Fibroblast of skin of scalp (primary cell): ENCODE measurements at places on chromosomes 4 and X.
A peak's percentile ranks its signal among the peaks of the same experiment; 100 is the strongest.

- no peak for DNase-seq
Measured at GRCh38 chr4:149690726-149691125, 124.9 kb downstream of the IQCM start.

DNA sequence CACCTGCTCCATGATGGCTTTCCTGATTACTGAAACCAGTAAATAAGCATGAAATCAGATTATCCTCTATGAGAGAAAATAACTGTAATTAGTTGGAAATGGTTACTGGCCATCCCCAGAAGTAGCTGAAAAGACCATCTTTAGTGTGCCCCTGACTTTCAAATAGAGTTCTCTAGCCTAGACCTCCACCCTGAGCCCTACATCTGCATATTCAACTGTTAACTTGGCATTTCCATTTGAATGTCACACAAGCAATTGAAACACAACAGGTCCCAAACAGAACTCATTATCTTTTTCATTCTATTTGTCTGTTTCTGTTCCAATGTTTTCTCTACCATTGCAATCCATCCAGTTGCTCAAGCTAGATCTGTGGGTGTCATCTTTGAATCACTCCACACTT, 952.3 kb downstream of the RPA4 start:
- no peak for DNase-seq

GRCh38 chr4:1576304-1576960, 107.7 kb downstream of the FAM53A start:
- no peak for DNase-seq

DNA sequence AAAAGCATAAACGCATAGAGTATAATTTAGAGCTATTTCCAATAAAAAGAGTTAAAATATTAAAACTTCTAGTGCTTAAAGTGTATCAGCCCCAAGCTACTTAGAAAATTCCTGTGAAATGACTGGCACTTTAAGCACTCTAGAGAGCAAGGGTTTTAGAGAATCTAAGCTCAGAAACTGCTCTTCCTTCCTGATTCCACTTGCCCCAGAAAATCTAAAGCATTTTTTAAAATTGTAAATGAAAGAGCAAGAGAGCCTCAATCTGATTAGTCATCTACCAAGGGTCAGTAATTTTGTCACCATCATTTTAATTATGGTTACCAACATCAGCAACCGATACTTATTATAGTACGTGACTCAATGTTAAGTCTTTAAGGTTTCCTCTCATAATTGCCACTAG, 25.0 kb downstream of the CTPS2 start:
- peak; percentile 37 for DNase-seq

DNA sequence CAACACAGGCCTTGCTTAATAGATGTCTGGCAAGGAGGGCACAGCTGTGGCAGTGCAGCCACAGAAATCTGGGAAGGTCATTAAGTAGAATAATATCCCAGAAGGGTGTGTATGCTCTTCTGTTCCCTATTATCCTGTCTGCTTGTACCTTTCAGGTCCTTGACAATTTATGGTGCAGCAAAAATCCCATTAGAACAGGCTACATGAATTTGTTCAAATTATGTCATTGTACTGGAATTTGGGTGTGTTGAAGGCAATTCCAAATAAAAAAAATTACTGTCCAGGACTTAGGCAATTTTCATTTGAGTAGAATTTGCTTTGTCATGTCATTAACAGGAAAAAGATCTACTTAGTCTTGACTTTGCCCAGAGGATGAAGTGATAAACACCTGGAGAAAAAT, 192.1 kb downstream of the IDS start:
- peak; percentile 14 for DNase-seq

DNA sequence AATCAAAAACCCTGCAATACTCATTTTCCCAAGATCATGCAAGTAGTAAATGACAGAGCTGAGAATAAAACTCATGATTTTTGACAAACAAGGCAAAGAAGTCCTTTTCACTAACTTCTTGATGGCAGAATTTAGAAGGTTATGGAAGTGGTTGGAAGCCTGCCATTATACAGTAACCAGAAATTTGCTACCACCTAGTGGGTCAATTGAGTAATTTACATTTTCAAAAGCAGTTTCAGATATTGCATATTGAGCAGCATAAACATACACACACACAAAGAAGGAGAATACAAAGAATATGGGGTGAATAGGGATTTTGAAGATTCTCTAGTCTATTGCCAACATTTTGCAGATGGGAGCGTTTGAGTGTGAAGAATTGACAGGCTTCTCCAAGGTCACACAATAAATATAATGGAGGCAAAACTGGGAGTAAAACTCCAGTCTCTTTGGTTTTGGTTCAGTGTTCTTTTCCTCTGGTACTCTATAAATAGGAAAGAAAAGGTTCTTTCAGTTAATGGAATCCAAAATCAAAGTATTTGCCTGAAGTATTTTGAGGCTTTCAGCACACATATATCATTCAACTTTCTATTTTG, 70.2 kb downstream of the GC start:
- peak; percentile 57 for DNase-seq

GRCh38 chr4:2795893-2796848, 3.3 kb downstream of the SH3BP2 start:
- DNase-seq: peak; percentile 24

DNA sequence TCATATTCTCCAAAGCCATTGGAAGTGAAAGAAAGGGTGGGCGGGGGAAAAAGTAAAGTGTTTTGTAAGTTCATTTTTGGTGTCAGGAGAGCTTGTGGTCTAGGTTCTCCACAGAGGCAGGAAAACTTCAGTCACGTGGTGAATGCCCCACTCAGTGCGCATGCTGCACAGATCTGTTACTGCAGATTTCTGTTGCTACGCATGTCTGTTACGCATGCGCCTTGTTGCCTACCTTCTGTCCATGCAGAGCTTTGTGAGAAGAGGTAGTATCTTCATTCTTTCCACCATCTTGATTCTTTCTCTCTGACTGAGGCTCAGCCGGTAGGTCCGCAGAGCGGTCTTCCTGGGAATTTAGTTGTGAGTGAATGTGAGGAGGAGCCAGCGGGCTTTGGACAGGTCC, 15.1 kb upstream of the PAGE3 start:
- DNase-seq: no peak

DNA sequence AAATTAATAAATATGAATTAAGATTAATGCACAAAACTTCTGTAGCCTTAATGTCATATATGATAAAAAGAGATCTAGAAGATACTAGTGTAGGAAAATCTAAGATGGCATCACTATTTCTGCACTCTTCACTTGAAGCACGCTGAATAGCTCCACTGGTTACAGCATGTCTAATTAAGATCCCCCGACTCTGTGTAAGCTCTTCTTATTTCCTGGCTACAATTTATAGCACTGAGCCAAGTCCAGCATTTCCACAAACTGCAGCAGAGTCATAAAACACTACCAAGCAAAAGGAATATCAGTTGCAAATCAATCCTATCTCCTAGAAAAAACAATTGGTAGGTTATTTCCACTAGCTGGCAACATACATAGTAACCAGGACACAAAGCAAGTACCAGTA, 1.3 kb upstream of the CCNA2 start:
- no peak for DNase-seq

DNA sequence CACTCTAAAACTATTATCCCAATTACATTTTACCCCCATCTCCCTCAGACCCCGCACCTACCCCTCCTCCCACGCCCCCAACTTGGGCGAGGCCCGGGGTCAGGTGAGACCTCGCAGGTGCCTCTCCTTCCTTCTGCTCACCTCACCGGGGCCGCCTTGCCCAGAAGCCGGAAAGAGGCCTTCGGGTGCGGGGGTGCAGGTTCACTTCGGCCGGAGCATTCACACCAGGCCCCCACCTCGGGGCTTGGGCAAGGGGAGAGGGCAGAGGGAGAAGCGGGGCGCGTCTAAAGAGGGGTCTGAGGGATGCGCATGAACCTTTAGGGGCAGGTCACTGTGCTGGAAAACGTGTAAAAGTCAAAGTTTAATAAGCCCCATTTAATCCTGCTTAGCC, 427 bp downstream of the ZNF182 start:
- DNase-seq: no peak

- DNase-seq: peak; percentile 9
Measured at GRCh38 chr4:112550728-112551127, 34.7 kb upstream of the NEUROG2 start.

DNA sequence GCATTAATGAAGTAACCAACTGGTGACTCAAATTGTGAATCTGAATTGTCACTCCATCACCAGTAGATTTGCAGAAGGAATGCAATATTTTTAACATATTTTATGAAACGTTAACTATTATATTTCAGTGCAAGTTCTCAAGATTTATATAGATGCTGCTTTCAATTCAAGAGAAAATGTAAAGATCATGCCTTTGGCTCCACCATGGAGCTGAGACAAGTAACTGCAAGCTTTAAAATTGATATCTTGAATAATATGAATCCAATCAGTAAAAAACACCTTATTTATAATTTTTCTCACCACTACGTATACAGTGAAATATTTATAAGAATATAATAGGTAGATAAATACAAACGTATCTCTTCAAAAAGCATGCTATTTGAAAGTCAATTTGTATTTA, 27.8 kb upstream of the GALNTL6 start:
- DNase-seq: peak; percentile 0

DNA sequence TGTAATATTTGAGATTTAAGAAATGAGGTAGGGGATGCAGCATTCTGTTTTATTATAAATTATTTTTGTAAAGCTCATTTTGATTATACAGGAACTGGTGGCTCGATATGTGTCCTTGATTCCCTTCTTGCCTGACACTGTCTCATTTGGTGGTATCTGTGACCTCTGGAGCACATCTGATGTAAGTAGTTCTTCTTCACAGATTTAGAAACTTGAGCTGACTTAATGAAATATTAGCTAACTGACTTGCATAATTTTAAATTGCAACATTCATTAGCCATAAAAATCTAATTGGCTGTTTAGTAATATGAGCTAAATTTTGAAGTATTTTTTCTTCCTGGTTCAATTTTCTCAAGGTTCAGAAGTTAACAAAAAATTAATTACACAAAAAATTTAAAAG, 69.1 kb downstream of the FBXL5 start:
- DNase-seq: no peak

GRCh38 chrX:106611317-106611678, 480 bp upstream of the RADX start:
- no peak for DNase-seq

DNA sequence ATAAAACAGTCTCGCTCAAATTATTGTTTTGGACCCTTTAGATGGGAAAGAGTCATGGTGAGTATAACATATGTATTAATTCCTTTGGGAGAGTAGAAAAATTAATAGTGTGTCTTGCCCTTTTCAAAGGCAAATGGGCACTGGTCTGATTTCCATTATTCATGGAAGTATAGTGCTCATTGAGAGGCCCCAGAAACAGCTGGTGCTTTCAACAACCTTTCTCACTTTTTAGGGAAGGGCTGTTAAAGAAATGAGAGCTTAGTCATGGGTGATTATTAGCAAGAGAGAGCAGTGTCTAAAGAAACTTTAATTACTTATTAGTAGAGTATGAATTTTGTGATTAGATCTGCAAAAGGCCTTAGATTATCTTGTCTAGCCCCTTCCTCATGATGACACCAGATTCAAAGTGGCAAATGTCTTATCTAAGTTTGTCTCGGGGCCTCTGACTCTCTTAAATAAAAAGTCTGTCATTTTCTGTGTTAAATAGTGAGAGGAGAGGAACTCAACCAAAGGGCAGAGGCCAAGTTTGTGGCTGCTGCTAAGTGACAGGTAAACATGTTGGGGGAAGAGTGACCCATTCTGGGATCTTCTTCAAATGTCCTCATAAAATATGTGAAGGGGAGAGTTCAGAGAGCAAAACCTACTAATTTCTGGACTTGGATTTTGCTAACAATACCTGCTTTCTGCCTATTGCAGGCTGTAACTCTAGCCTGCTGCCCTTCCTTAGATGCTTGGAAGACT, 110.6 kb downstream of the REPS2 start:
- DNase-seq: no peak

GRCh38 chr4:77930154-77930639, 67.6 kb downstream of the MRPL1 start:
- no peak for DNase-seq

DNA sequence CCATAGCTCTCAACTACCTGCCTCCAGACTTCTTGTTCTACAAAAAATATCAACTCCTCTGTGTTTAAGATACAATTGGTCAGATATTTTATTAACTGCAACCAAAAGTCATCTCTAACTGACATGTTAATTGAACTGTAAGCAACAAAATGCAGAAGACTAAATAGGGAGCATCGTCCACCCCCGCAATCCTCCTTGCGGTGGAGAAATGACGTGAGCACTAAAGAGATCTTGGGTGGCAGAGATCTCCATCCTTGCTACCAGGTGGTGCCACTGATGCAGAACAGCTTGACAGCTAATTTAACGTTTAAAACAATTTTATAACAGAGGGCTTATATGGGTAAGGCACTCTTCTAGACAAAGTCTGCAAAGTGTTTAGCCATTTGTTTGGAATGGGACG, 164.4 kb upstream of the FTHL17 start:
- DNase-seq: no peak
